ENCODE measurements at places on chromosomes 6 and 20. TPM values are rescaled to one million over a fixed set of nuclear protein-coding genes. Genes with fewer than 3 reads are reported as not detected.

The SIRPG gene
- polyA plus RNA-seq: 0.15 TPM

The PDE7B gene
- polyA plus RNA-seq: 0.37 TPM

The LRRC73 gene
- polyA plus RNA-seq: not detected

- H3K27me3 ChIP-seq: peaks cover 2% of the 10 kb centered on the region
- no peak for DNase-seq
- no peaks in the 10 kb centered on the region for H3K36me3 ChIP-seq
- H3K27ac ChIP-seq: no peak overlapping the region
- H3K4me3 ChIP-seq: no peak overlapping the region
These were observed 118.6 kb downstream of the OGFRL1 start for GRCh38 chr6:71406865-71407860.

The ATP6V1G2 gene
- not detected for polyA plus RNA-seq

The VNN1 gene
- 47.9 TPM for polyA plus RNA-seq

DNA sequence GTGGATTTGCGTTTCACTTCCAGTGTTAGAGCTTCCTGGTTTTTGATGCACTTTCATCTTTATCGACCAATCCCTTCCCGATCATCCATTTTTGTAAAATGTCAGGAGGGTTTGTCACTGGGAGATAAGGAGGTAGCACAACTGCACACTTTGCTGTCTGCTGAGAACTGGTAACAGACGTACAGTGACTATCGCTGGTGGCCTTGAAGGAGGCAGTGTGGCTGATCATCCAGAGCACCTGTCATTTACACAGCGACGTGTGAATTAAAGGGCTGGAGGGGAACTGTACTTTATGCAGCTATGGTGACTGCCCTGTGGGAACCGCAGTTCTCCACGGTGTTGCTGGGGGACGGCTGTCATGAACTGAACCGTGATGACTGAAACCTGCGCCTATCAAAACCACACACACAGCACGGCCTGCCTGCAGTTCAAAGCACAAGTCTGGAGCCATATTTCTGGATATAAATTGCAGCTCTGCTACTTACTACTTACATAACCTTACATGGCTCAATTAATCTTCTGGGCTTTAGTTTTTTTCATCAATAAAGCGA lies 50.0 kb downstream of the HUS1B start:
- H3K27me3 ChIP-seq: no peaks in the 10 kb centered on the region
- H3K4me1 ChIP-seq: peaks cover 22% of the 10 kb centered on the region
- no peak overlapping the region for H3K27ac ChIP-seq
- peaks cover 20% of the 10 kb centered on the region for H3K36me3 ChIP-seq
- H3K4me3 ChIP-seq: no peak overlapping the region
